Activated T-helper 1 cell treated with anti-CD3 and anti-CD28 coated beads, Interleukin-2, amount 50 U/mL, for 16 hours (primary cell): ENCODE measurements at places on chromosomes 5 and 9.

- DNase-seq: no peak
Observed at GRCh38 chr5:133523013-133523658, 89.2 kb downstream of the FSTL4 start.

GRCh38 chr9:131752231-131752884 lies 12.5 kb upstream of the RAPGEF1 start:
- DNase-seq: no peak

DNA sequence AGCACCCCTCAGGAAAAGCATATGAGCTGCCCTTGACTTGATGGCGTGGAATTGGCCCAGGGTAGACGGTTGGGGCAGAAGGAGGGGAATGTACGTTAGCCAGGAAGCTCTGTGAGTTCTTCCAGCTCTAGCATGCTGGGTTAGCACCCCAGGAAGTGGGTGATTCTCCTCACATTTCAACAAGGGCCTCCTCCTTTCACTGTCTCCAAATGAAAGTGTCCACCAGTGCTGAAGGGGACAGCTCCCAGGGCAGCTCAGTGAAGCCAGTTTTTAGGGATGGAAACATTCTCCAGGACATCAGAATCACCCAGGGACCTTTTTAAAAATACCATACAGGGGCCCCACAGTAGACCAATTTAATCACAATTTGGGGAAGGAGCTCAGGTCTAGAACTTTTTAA lies 17.2 kb upstream of the AFAP1L1 start:
- DNase-seq: no peak

DNA sequence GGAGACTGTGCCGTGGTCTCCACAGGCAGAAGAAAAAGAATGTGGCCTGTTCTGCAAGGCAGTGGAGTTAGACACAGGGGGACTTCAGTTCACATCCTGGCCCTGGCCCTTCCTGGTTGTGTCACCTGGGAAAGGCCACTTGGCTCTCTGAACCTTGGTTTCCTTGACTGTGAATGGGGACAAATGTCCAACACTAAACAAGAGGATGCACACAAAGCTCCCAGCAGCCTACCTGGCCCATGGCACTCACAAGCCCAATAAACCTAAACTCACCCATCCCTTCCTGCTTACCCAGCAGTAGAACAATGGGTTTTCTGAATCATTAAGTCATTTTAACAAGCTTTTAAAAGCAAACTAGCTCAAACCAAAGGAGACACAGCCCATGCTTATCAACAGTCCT lies 103.9 kb downstream of the FRMD3 start:
- DNase-seq: no peak

GRCh38 chr9:113522419-113522818 lies 58.9 kb downstream of the RGS3 start:
- no peak for DNase-seq

DNA sequence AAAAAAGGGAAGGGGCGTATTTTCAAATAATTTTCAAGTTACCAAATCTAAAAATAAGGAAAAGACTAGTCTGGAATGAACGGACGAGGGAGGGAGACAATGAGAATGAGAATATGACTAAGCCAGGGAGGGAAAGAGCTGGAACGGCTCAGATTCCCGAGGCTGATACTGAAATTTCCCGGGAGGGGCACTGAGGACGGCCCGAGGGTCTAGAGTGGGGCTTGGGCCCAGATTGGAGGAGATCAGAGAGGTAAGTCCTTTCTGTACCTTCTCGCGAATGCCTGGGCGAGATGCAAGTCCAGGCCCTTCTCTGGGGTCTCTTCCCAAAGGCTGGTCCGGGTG lies 3.4 kb upstream of the CCIN start:
- DNase-seq: no peak

- DNase-seq: no peak
Observed at GRCh38 chr5:10400831-10401230, 40.8 kb upstream of the ROPN1L start.

DNA sequence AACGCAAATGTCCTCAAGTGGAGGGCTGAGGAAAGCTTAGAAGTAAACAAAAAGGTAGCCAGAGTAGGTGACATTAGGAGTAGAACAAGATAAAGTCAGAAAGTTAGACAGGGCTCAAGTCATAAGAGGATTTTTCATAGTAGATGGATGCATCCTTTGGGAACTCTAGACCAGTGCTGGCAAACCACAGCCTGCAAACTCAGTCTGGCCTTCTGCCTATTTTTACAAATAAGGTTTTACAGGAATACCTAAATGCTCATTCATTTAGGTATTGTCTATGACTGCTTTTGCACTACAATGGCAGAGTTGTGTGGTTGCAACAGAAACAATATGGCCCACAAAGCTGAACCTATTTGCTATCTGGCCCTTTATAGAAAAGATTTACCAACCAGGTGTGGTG lies 116.0 kb upstream of the HMHB1 start:
- no peak for DNase-seq

DNA sequence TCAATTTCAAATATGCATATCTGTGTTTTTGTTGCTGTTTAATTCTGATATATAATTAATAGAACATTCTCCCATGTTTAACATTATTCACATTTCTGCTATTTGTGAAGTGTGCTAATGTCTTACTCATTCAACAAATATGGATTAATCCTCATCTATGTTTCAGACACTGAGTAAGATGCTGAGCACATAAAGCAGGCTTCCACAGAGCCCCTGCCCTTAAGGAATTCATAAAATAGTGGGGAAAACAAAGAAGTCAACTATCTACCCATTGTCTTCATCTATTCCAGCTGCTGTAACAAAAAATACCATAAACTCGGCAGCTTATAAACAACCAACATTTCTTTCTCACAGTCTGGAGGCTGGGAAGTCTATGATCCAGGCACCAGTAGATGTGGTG lies 333.3 kb downstream of the SEMA5A start:
- no peak for DNase-seq

- DNase-seq: no peak
Observed at GRCh38 chr5:75654693-75655295, 43.5 kb downstream of the ANKDD1B start.

DNA sequence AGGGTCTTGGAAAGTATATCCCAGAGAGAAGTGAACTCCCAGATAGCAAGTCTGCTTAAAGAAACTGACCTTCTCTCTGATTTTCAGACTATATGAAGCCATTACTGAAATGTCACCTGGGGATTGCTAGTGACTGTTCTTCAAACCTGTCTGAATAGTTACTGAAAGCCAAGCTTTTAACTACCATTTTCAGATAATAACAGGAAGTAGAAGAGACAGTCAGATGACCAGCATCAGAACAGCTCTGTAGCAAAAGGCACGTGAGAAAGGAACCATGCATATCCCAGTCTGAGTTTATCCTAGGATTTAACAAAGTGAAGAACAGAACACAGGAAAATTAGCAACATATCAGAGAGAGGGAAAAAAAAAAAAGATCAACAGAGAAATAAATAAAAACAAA lies 74.9 kb upstream of the SELENOP start:
- no peak for DNase-seq

GRCh38 chr9:26325444-26325829 lies 567.2 kb downstream of the CAAP1 start:
- DNase-seq: no peak

- no peak for DNase-seq
Observed at GRCh38 chr5:64707191-64707590, 16.9 kb downstream of the SHISAL2B start.

DNA sequence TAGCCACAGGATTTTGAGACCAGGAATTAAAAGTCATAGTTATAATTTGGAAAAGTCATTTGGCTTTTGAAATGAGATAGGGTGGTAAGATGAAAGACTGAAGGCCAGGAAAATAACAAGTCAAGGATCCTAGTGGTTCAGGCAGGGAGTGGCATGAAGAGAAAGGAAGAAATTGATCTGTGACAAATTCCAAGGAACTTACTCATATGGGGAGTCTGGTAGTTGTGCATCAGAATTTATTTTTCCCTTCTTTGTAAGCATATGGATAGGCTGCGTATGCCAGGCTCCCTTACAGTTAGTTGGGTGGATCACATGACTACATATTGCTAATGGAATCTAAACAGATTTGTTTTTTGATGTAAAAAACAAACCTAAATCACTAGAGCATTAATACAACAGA lies 21.0 kb downstream of the ISL1 start:
- DNase-seq: no peak

- no peak for DNase-seq
Observed at GRCh38 chr5:148620091-148620490, 34.2 kb downstream of the HTR4 start.

- DNase-seq: no peak
Observed at GRCh38 chr9:81499594-81499993, 189.8 kb downstream of the TLE1 start.

DNA sequence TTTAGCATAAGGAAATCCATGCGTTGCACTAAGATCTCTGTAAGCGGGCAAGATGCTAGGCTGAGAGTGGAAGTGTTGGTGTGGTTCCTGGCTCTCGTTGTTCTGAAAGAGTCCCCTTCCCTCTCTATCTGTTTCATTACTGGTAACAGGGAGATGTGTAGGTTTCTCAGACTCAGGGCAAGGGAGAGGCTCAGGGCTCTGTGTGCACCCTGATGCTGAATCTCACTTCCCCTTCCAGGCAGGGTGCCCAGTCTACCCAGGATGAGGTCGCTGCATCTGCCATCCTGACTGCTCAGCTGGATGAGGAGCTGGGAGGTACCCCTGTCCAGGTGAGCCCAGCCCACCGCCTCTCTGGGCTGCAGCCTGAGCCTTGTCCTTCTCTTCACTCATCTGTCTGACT lies 45.7 kb downstream of the STOM start:
- no peak for DNase-seq

DNA sequence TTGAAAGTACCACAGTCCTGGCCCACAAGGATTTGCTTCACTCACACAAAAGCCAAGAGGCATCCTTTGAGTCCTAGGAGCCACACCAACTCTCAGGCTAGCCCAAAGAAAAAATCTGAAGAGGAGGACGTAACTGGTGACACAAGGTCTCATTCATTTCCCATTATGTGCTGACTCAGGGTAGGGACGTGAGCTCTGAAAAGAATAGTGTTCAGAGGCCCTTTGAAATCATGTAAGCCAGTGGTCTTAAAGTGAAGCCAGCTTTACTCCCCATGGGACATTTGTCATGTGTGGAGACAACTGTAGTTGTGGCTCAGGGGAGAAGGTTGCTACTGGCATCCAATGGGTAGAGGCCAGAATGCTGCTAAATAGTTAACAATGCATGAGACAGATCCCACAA lies 332.4 kb downstream of the KCTD16 start:
- DNase-seq: no peak

GRCh38 chr5:24817966-24818365 lies 173.2 kb upstream of the CDH10 start:
- no peak for DNase-seq

DNA sequence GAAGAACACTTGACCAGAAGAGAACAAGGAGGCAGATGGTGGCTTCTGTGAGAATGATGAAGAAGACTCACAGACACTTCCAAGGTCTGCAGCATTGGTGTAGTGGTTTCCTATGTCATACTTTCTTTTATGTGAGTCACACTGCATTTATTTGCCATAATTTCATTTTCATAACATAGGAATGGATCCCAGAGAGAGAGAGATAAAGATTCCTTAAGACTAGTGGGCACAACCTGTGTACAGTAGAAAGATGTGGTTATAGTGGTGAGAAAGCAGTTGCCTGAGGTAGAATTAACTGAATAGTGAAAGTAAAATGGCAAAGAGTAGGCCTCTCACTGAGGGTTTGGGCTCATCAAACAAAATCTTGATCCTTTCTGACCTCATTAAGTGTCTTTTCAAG lies 7.6 kb upstream of the CCDC152 start:
- no peak for DNase-seq

DNA sequence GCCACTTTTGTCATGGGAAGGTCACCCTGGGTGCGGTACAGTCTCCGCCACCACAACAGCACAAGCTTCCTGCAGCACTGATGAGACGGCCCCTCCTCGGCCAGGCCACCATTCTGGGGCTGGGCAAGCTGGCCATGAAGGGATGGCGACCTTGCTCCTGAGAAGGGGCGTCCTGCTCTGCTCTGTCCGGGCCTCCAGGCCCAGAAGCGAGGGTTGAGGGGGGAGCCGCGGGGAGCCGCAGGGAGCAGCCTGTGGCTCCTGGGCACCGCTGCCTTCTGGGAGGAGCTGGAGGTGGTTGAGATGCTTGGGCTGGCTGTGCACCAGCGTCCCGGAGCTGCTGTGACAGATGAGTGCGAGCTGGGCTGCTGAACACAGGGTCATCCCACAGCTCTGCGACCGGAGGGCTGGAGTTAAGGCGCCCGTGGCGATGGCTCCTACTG lies 84.3 kb upstream of the RAPGEF1 start:
- no peak for DNase-seq
